ENCODE measurements at places on chromosomes 13 and 19. TPM values are rescaled to one million over a fixed set of nuclear protein-coding genes. Genes with fewer than 3 reads are reported as not detected.

DNA sequence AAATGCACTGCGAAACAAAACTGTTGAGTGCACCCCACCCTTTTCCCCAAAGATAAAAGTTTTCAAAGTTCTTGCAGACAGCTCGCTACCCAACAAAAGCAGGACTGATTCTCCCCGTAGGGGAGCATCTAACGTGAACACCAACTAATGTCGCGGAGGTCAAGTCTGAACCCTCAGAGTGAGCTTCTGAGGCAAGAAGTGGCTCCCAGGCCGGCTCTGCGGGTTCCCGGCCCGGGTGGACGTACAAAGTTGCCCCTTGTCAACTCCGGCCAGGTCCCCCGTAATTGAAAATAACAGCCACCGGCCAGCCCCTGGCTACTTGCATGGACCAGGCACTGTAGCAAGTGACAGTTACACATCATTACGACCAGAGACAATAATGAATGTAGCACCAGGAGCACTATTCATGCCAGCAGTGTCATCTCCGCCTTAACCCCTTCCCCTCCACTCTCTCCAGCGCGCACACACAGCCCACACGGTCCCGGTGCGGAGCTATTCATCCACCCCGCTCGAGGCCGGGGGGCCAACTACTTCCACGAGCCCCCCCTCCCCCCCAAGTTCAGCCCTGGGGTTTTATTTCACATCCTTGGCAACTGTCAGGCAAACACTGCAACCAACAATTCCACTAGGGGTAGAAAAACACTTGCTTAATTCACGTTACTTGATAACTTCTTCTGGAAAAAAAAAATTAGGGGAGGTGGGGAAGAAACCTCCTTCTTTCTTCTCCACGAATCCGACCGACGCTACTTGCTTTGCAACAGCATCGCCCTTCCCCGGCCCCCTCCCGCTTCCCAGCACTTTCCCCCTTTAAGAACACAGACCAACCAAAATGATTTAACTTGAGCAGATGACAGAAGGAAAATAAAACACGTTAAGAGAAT is 1.2 kb downstream of the KLF12 start:
- DNase-seq: peak; percentile 74

- no peak for DNase-seq
These were observed 27.7 kb downstream of the EFNB2 start for GRCh38 chr13:106507560-106508274.

DNA sequence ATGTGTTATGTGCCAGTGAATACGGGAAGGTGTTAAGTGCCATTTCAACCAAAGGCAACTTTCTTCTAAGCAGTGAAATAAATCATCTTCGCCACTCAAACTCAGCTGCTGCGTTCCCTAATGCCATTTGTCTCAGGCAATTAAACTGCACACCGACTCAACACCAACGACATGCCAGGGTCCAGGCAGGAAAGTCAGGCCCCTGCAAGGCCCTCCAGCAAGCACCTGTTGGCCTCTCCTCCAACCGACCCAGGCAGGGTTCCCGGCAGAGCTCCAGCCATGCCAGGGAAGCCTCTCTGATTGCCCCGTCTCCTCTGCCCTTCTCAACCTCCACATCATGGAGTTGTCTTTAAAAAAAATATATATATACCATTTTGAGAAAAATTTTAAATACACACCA is 21.8 kb downstream of the SAFB2 start:
- DNase-seq: no peak

- no peak for DNase-seq
These were observed 15.5 kb upstream of the KCNN1 start for GRCh38 chr19:17951157-17951989.

GRCh38 chr19:39237200-39238184 is 7.3 kb downstream of the IFNL3 start:
- DNase-seq: peak; percentile 51

DNA sequence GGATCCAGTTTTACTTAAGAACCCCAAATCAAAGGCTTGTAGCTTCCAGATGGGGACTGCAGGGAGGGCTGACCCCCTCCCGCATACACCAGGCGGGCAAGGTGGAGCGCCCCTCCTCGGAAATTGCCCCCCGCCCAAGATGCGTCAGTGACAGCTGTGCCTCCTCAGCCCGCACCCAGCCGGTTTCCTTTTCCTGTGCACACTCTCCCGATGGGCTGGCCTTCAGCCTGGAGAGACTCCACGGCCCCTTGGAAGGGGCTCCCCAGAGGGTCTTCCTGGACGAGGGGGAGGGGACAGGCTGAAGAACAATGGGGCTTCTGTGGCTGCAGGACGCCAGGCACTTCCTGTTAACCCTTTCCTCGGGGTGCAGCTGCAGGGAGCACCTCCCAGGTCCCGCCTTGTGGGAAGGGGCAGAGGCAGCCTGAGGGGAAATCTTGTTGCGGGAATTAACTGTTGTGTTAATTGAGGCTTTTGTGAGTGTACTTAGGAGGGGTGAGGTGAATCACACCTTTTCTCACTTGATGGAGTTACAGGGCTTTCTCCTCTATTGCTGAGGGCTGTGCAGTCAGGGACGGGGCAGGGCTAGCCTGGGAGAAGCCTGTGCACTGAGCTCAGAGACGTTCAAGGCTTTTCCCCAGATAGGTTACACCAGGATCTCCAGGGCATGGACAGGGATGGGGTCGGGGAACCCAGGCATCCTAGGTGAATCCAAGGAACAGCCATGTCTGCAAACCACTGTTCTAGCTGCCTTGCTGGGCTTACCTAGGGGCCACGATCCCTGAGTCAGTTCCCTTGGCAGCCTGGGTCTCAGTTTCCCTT is 14.3 kb downstream of the IER2 start:
- peak; percentile 47 for DNase-seq

DNA sequence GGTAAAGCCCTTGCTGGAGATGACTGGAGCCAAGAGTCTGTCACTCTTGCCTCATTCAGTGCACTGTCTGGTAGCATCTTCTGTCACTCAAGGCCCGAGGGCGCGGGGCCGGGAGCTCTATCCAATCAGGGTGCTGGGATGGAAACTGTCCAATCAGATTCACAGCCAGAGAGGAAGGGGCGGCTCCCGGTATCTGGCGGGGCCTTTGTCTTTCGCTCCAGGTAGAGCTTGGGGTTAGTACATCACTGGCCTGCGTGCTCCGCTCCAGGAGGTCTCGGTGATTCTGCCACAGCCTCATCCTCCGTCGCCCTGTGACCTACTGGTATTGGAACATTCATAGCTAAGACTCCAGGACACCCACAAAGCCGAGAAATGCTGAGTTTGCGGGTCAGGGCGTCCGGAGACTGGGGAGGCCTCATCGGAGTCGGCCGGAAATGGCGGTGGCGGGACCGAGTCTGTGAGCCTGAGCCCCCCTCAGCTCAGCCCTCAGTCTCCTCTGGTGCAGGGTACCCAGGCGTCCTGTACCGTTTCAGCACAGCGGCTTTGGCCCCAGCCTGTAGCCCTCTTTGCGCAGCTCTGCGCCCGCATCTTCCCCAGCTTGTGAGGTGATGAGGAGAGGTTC is 20.6 kb upstream of the ZNF430 start:
- DNase-seq: peak; percentile 67

The HCST gene
- total RNA-seq: 101 TPM

DNA sequence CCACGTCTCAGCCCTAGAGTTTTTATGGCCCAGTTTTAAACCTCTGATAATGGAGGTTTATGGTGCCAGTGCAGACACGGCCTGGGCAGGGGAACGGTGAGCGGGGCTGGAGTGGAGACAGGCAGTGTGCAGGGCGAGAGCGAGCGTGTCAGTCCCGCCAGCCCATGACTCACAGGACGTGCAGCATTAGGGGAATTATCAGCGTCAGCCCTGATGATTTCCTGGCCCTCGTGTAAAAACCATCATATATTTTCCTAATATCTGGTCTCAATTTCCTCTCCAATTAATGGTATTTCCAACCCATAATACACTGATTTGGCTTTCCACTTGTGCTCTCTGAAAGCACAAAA is 104.6 kb upstream of the VSTM2B start:
- DNase-seq: no peak

- peak; percentile 35 for DNase-seq
These were observed 426 bp downstream of the MYO9B start for GRCh38 chr19:17075864-17076542.

DNA sequence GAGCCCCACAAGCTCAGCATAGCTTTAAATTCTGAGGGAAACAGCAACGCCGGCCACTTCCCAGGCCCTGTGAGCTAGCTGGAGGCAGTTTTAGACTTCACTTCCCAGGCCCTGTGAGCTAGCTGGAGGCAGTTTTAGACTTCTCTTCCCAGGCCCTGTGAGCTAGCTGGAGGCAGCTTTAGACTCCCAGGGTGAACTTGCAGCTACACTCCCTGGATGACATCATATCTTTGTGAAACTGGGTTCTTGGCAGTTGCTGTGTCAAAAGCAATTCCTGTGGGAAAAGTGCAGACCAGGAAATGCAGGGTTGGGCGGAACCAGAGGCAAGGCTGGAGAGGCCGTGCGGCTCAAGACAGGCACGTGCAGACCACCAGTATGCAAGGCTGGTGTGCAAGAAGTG is 12.7 kb downstream of the SOX1 start:
- DNase-seq: no peak

DNA sequence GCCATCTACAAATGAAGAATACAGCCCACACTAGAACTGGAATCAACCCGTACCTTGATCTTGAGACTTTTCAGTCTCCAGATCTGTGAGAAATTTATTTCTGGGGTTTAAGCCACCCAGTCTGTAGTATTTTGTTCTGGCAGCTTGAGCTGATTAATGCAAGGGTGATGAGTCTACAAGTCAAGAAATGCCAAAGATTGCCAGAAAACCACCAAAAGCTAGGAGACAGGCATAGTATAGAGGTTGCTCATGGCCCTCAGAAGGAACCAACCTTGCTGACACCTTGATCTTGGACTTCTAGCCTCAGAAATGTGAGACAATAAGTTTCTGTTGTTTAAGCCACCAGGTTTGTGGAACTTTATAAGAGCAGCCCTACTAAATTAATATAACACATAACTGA is 428.2 kb upstream of the KLF12 start:
- DNase-seq: no peak

- no peak for DNase-seq
These were observed 245.4 kb downstream of the SHISA2 start for GRCh38 chr13:25806264-25806974.

The PSG2 gene
- total RNA-seq: not detected

The CCDC169 gene
- total RNA-seq: not detected

The CRLF1 gene
- not detected for total RNA-seq

GRCh38 chr19:39407410-39407659 is 688 bp downstream of the ZFP36 start:
- no peak for DNase-seq

The ZNF793 gene
- total RNA-seq: 3.3 TPM
